Muscle of leg (tissue), 16 donors: ENCODE measurements at places on chromosomes 13 and 19. TPM values are rescaled to one million over a fixed set of nuclear protein-coding genes. Genes with fewer than 3 reads are reported as not detected.

Gene EDNRB
- total RNA-seq: 11.4 TPM

DNA sequence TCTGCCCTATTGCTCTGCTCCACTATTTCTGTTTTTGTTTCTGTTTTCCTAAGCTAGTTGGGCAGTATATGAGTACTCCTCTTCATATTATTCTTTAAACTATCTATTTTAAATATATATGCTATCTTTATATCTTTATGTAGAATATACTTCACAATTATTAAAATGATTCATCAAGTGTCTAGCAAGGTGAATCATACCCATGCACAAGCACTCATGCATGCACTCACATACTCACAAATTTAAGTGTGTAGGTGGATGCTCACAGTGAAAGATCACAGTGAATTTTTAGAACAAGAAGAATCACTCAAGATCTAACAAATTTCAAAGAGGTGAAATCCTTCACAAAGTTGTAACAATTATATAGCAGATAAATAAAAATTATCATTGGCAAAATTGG, 435.6 kb upstream of the SLITRK5 start:
- H3K4me3 ChIP-seq: no peak overlapping the region
- no peaks in the 10 kb centered on the region for H3K27me3 ChIP-seq

Gene MTUS2
- total RNA-seq: 11.3 TPM

DNA sequence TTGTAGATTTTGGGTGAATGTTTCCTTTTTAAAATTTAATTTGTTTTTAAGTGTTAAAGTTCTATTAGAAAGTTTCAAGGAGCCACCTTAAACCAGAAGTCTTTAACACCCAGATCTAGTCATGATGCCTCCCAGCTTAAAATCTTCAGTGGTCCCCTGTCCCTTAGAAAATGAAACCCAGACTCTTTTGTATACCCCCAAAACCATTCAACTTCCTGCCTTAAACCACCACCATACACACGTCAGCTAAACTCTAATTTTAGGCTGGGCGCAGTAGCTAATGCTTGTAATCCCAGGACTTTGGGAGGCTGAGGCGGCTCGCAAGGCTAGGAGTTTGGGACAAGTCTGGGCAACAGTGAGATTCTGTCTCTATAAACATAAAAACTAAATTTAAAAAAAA, 37.9 kb downstream of the N4BP2L1 start:
- H3K4me3 ChIP-seq: no peak overlapping the region
- H3K27me3 ChIP-seq: no peaks in the 10 kb centered on the region
- no peak overlapping the region for H3K27ac ChIP-seq
- H3K36me3 ChIP-seq: no peaks in the 10 kb centered on the region
- no peak for DNase-seq

GRCh38 chr13:53045189-53045588, 16.6 kb downstream of the OLFM4 start:
- no peaks in the 10 kb centered on the region for H3K36me3 ChIP-seq
- H3K27ac ChIP-seq: peak overlapping the region; percentile 82
- H3K4me1 ChIP-seq: peaks cover 30% of the 10 kb centered on the region
- DNase-seq: peak; percentile 97
- H3K27me3 ChIP-seq: no peaks in the 10 kb centered on the region

- no peak overlapping the region for H3K27ac ChIP-seq
- no peaks in the 10 kb centered on the region for H3K36me3 ChIP-seq
- DNase-seq: peak; percentile 18
- no peaks in the 10 kb centered on the region for H3K27me3 ChIP-seq
- no peak overlapping the region for H3K4me3 ChIP-seq
Observed at GRCh38 chr13:34913040-34913439, 29.0 kb upstream of the NBEA start.

GRCh38 chr19:54482889-54483288, 9.8 kb upstream of the CDC42EP5 start:
- H3K27me3 ChIP-seq: peaks cover 2% of the 10 kb centered on the region
- H3K27ac ChIP-seq: no peak overlapping the region
- H3K4me3 ChIP-seq: no peak overlapping the region
- no peak for DNase-seq
- H3K4me1 ChIP-seq: no peaks in the 10 kb centered on the region

DNA sequence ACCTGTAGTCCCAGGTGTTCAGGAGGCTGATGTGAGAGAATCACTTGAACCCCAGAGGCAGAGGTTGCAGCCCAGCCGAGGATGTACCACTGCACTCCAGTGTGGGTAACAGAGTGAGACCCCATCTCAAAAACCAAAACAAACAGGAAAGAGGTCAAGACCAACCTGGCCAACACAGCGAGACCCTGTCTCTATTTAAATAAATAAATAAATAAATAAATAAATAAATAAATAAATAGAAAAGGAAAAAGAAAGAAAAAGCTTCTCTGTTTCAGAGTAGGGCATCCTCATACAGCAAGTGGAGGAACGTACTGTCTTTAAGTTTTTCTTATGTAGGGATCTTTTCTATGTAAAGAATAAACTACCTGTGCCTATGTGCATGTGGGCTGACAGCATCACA, 2.3 kb downstream of the ZNF700 start:
- no peak for DNase-seq
- H3K27me3 ChIP-seq: no peaks in the 10 kb centered on the region
- peaks cover 2% of the 10 kb centered on the region for H3K36me3 ChIP-seq
- H3K4me3 ChIP-seq: no peak overlapping the region

DNA sequence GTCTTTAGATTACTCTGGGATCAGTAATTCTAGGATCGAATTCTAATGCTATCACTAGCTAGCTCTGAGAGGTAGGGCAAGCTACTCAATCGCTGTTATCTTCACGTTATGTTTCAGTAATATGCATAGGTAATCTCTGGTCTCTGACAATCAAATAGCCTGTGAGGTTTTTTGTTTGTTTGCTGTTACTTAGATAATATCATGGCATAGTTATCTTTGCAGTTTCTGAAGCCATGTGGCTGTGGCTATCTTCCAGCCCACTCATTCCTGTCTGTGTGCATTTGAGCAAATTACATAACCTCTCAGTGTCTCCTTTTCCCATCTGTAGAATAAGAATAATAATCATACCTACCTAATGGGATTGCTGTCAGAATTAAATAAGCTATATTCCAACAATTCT, 330.2 kb downstream of the PCDH9 start:
- H3K27me3 ChIP-seq: no peaks in the 10 kb centered on the region
- no peak overlapping the region for H3K27ac ChIP-seq
- DNase-seq: no peak
- H3K36me3 ChIP-seq: no peaks in the 10 kb centered on the region
- H3K4me1 ChIP-seq: peaks cover 2% of the 10 kb centered on the region
- no peak overlapping the region for H3K4me3 ChIP-seq

- no peak overlapping the region for H3K4me3 ChIP-seq
- no peaks in the 10 kb centered on the region for H3K36me3 ChIP-seq
- no peaks in the 10 kb centered on the region for H3K27me3 ChIP-seq
- H3K4me1 ChIP-seq: no peaks in the 10 kb centered on the region
- H3K27ac ChIP-seq: no peak overlapping the region
Observed at GRCh38 chr13:101627556-101627943, 175.1 kb downstream of the ITGBL1 start.

- peak overlapping the region; percentile 21 for H3K4me3 ChIP-seq
- H3K27me3 ChIP-seq: peaks cover 36% of the 10 kb centered on the region
- peaks cover 12% of the 10 kb centered on the region for H3K4me1 ChIP-seq
- peak; percentile 14 for DNase-seq
- H3K36me3 ChIP-seq: no peaks in the 10 kb centered on the region
Observed at GRCh38 chr13:107866032-107866940, 349.1 kb downstream of the LIG4 start.

Gene DCUN1D2
- 13.1 TPM for total RNA-seq

DNA sequence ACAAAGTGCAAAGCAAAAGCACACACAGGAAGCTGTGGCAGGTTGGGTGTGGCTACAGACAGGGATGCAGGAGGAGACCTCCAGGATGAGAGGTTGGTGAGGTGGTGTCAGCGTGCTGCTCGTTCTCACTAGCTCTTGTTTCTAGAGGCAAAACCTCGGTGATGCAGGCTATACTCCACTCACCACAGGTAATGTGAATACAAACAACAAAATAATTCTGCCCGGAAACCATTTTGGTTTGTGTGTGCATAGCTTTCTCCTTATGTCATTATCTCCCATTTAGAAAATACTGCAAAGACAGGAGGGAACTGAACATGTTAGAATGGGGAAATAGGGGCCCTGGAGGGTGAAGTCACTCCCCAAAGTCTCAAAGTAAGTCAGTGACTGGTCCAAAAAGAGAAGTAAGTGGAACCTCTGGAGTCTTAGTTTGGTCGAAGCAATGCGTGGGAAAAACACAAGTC, 9.4 kb downstream of the LCP1 start:
- H3K4me1 ChIP-seq: peaks cover 4% of the 10 kb centered on the region
- no peak overlapping the region for H3K4me3 ChIP-seq
- DNase-seq: peak; percentile 56
- H3K27me3 ChIP-seq: peaks cover 2% of the 10 kb centered on the region
- no peaks in the 10 kb centered on the region for H3K36me3 ChIP-seq

Gene PKN1
- total RNA-seq: 40.2 TPM

Gene SBK2
- 0.89 TPM for total RNA-seq
